Left forelimb (tissue), 1 donor: ENCODE measurements at places on chromosomes 1 and 21.

GRCh38 chr1:218369688-218370511 lies 24.8 kb downstream of the TGFB2 start:
- no peak for DNase-seq

DNA sequence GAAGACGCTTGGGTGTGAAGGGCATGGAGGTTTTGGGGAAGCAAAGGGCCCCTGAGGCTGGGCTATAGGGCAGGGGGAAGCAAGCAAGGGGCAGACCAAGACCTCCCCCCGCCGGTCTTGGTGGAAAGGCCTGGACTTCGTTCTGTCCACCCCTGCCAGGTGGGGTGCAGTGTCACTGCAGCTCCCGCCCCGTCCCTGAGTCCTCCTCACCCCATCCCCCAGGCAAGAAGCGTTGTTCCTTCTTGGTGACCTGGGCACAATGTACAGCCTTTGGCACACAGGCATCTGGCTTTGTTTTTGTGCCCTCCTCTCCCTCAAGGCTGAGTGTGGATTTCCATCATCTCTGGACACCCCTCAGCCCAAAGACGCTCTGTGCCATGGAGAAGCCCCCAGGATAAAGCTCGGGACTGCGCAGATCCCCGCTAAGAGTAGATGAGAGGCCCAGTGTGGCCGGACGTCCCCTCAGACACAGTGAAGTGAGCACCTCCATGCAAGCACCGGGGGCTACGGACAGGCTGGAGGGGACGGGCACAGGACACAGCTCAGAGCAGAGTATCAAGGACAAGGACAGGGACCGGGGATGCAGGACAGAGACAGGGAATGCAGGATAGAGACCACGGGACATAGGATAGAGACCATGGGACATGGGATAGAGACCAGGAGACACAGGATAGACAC lies 89.4 kb upstream of the ACTRT2 start:
- no peak for DNase-seq

- no peak for DNase-seq
These were observed 52.7 kb upstream of the WASF2 start for GRCh38 chr1:27542463-27543273.

DNA sequence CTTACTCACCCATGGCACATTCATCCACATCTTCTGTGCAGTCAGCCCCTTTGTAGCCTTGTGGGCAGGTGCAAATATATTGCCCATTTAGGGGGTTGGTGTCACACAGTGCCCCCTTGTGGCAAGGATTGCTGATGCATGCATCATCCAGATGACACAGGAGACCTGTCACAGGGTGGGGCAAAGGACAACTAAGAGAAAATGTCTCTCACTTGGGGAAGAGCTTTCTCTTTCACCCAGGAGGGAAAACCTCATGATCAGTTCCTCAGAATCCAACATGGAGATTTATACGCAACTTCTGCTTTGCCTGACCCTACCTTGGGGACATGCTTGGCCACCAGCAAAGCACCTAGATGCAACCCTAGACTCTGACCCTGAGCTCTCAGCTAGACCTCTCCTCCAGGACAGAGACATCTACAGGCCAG lies 71.8 kb upstream of the ADAM30 start:
- no peak for DNase-seq

GRCh38 chr1:168079761-168080160 lies 57.0 kb downstream of the GPR161 start:
- DNase-seq = no peak

- DNase-seq = no peak
These were observed 45.1 kb upstream of the TRAPPC10 start for GRCh38 chr21:43966946-43967512.

DNA sequence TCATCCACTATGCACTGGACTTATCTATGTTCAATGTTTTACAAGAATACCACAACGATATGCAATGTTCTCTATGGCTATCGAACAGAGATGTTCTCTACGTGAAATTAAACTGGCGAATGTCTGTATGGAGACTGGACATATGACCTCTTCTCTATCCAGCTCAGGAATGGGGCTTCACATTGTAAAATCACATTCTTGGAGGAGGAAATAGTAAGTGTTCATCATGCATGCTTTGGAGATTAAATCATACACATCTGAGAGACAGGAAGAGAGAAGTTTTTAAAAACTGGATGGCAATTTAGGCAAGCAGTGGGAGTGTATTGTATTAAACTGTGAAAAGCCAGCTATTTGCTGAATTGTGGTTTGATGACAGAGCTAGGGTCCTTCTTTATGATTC lies 47.9 kb upstream of the RGL1 start:
- no peak for DNase-seq

DNA sequence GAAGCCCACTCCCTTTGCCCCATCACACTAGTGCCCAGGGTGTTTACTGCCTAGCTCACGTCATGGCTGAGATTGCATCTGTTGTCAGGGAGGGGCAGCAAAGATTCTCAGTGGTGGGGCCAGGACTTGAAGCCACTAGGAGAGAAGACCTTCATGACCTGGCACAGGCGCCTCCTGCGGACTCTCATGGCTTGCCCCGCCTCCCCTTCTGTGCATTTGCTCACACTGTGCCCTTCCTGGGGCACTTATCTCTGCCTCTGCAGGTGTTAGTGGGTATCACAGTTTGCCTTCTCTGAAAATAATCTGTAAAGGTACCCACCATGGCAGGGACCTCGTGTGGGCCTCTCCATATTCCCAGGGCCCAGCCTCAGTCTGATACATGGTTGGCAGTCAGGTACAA lies 20.1 kb downstream of the PTPRU start:
- peak; percentile 50 for DNase-seq

DNA sequence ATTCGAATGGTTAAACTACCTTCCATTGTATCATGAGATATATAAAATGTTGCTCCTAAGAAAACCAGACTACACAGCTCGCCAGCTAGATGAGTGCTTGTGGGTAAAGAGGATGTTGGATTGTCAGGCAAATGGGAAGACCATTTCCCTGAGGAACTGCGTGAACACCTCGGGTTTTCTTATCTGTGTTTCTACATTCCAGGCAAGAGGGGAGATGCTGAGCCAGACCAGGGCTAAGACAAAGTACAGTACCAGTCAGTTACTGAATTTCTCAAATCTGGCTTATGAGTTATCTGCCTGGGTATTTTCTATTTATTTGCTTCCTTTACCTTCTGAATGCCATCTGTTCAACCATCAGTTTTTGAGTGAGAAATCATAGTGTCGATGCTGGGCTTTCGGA lies 170.8 kb downstream of the PLA2G4A start:
- no peak for DNase-seq

DNA sequence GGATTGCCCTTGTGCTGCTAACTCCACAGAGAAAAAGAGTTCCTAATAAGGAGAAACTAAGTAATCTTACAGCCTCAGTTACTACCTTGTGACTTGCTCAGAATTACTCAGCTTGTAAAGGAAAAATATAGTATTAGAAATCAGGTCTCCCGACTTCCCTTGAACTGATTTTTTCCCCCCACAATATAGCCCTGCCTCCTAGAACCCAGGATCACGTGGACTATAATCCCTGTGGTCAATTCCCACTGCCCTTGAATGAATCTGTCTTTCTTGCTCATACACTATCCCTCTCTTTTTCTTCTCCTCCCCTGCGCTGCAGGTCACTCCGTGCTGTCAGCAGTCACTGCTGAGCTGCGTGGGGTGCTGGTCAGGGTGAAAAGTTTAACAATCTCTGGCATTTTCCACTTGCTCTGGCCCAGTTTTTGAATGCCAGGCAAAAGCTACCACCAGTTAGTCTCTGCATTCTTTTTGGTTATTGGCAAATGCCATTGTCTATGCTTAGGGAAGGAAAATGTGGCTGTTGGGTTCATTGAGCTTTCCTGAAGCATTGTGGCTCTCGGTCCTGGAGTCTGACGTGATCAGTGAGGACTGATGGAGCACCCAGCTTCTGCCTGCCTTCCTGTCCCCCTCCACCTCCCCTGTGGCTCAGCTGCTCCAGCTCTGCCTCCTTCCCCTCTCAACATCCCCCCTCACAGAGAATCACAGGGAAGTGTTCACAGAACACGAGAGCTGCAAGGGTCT lies 1.9 kb upstream of the MYOC start:
- DNase-seq = no peak

DNA sequence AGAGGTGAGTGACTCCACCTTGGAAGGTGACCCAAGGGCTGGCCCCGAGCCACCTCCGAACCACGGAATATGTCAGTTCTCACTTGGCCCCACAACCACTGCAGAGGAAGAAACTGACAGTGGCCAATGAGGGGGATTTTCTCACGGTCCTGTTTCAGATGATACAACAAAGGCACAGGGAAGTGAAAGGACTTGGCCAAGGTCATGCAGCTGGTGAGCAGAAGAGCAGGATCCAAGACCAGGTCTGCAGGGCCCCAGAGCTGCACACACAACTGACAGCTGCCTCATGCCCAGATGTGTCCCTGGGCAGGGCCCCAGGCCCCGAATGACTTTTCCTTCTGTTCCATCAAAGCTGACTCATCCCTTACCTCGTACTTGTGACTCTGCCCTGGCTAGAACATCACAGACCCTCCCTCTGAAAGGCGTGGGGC lies 25.8 kb upstream of the EVA1B start:
- DNase-seq = no peak

DNA sequence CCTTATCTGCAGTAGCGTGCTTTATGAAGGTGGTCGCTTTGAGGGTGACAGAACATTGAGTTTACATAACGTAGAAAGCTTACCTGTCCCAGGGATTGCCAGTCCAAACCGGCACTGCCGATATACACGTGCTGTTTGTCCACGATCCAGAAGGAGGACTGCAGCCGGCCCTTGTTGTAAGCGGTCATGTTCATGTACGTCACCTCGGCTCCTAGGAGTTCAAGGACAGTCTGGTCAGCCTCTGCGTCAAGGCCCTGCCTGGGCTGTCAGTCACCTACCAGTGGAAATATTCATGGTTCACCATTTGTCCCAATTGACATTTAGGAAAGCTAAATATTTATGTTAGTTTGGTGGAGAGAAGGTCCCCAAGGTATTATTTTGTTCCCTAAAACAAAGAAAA lies 221.0 kb upstream of the MAP1LC3C start:
- no peak for DNase-seq
